ENCODE measurements at places on chromosomes 6 and 20.

GRCh38 chr6:139433631-139434419, 59.4 kb upstream of the CITED2 start:
- no peak for DNase-seq

DNA sequence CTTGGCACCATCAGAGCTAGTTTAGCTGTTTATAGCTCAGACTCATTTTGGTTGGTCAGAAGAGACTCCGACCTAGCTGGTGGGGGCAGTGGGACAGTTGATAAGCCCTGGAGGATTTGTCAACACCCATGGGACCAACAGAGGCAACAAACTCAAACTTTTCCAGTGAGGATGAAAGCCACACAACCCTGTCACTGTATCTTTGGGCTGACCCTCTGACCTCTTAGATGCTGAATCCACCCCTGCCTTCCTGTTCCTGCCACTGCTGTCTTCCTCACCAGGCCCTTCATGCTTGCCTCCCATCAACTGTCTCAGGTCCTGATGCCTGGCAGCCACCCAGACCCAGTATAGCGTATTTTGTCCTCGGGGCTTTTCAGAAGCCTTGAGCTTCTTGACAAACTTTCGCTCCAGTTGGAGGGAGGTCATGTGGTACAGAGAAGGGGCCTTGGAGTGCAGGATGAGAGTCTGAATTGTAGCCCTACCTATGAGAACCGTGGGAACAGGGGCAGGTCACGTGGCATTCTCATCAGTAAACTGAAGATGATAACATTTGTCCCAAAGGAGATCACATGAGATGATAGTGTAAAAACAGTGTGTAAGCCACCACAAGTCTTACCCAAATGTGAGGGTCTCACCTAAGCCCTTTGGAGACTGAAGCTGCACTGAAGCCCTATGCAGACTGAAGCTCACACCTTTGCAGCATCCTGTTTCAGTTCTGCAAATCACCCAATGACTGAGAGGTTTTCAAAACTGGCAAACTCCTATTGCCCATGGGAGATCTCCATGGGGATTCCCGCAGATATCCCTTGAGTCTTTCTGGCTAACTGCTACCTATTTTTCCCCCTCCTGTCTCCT, 72.0 kb upstream of the F13A1 start:
- DNase-seq: no peak

DNA sequence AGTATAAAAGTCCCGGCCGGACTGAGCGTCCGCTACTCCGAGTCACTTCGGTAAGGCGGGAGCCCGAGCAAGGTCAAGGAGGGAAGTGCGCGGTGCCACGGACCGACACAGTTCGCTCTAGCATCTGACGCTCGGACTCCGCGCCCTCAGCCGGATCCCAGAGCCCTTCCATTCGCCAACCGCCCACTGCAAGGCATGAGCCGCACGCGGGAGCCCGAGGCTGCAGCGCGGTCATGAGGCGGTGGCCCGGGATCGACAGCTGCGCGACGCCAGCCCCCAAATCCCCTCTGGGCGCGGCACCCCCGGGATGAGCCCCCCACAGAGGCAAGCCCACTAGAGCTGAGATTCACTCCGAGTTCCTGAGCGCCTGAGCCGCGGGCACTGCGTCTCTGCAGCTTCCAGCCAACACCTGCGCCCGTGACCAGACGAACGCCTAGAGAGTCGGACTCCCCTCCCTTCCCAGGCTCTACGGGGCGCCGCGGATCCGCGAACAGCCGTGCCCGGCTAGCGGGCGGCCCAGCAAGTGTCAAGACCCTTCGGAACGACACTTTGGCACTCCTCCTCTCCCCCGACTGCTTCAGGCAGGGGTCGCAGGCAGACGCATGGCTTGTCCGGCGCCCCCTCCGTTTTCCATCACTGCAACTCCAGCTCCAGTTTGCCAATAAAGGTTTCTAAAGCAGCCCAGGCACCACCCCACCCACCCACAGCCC, 725 bp upstream of the ISM1 start:
- peak; percentile 28 for DNase-seq

GRCh38 chr6:35739645-35740524, 3.1 kb downstream of the ARMC12 start:
- no peak for DNase-seq

GRCh38 chr6:90425161-90425641, 128.6 kb upstream of the BACH2 start:
- DNase-seq: no peak

DNA sequence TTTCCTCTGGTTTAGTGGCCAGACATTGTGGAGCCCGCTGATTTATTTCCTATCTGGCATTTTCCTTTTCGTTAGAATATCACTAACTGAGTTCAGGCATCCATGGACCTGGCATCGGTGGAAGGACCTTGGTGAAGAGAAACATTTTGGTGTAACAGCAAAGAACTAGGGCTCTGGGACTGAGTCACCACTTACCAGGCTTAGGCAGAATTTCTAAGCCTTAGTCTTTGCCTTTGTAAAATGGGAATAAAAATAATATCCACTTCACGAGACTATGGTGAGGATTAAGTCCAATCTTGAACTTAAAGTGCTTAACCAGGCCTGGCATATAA, 42.0 kb upstream of the ENPP1 start:
- DNase-seq: no peak
